ENCODE measurements at places on chromosomes 16 and 17.
A peak's percentile ranks its signal among the peaks of the same experiment; 100 is the strongest.

- DNase-seq = no peak
Measured at GRCh38 chr16:24978370-24978914, 36.7 kb downstream of the ARHGAP17 start.

GRCh38 chr17:40517286-40517662 lies 15.9 kb upstream of the TNS4 start:
- no peak for DNase-seq

DNA sequence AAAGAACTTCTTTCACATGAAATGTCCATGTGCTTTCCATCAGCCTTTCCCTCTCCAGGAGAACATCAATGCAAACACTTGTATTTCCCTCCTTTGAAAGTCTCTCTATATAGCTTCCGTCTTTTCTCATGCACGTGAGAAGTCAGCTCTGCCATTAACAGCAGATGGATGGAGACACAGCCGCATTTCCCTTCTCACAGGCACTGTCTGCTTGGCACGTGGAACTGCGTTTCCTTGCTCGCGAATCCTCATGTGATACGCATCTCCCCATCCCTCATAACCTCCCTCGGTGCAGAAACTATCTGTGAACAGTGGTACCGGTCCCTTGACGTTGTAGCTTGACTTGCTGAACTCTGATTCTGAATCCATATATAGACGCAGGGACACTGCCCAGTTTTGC lies 717.0 kb upstream of the RBFOX1 start:
- no peak for DNase-seq

GRCh38 chr17:38349097-38349730 lies 2.4 kb upstream of the SOCS7 start:
- peak; percentile 86 for DNase-seq

- peak; percentile 90 for DNase-seq
Measured at GRCh38 chr17:45341533-45342158, 24.8 kb upstream of the MAP3K14 start.

- no peak for DNase-seq
Measured at GRCh38 chr16:57555831-57556230, 13.4 kb downstream of the ADGRG5 start.

DNA sequence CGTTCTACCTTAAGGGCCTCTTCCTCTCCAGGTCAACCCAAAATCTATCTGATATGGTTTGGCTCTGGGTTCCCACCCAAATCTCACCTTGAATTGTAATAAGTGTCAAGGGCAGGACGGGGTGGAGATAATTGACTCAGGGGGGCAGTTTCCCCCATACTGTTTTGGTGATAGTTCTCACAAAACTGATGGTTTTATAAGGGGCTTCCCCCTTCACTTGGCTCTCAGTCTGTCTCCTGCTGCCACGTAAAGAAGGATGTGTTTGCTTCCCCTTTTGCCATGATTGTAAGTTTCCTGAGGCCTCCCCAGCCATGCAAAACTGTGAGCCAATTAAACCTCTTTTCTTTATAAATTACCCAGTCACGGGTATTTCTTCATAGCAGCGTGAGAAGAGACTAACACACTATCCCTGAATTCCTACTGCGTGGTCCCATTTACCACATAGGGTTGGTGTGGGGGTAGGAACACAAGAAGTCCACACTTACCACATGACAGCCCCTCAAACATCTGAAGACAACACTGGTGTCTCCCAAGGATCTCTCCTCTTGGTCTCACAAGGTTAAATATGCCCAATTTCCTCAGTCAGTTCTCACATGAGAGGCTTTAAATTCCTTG lies 8.2 kb downstream of the COTL1 start:
- no peak for DNase-seq

DNA sequence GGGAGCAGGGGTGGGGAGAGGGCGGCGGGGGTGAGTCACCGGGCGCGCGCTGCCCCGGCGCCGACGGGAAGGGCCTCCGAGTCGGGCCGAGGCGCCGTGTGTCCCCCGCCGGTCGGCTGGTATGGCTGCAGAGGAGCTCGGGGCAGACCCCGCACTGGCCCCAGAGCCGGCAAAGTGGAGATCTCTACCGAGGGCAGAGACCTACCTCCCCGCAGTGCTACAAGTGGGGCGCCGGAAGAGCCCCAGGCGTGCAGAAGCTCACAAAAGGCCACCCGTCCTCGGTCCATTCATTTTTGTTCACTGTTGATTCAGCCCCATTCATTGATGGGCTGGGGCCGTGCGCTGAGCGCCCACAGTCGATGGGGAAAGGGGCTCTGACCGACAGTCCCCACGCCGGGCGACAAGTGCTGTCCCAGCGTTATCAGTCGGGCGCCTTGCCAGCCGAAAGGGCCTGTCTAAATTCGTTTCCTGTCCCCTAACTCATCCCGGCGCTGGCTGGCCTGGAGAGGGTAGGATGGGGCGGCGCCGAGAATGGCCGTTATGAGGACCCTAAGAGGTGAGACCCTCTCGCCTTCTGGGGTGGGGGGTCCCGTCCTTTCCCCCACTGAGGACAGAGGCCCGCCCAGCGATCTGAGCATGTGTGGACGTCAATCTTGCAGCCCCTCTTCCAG lies 709 bp upstream of the ENO3 start:
- no peak for DNase-seq

GRCh38 chr16:87337262-87337771 lies 20.1 kb upstream of the C16orf95 start:
- DNase-seq = no peak

Data from fibroblast of the aortic adventitia (primary cell).